ENCODE measurements at places on chromosomes 4 and X.

GRCh38 chrX:7169627-7170026, 21.7 kb upstream of the PUDP start:
- no peak for DNase-seq

GRCh38 chr4:152684007-152684406, 4.2 kb upstream of the TMEM154 start:
- DNase-seq = no peak

- no peak for DNase-seq
These were observed 36.6 kb upstream of the SPARCL1 start for GRCh38 chr4:87565746-87566145.

DNA sequence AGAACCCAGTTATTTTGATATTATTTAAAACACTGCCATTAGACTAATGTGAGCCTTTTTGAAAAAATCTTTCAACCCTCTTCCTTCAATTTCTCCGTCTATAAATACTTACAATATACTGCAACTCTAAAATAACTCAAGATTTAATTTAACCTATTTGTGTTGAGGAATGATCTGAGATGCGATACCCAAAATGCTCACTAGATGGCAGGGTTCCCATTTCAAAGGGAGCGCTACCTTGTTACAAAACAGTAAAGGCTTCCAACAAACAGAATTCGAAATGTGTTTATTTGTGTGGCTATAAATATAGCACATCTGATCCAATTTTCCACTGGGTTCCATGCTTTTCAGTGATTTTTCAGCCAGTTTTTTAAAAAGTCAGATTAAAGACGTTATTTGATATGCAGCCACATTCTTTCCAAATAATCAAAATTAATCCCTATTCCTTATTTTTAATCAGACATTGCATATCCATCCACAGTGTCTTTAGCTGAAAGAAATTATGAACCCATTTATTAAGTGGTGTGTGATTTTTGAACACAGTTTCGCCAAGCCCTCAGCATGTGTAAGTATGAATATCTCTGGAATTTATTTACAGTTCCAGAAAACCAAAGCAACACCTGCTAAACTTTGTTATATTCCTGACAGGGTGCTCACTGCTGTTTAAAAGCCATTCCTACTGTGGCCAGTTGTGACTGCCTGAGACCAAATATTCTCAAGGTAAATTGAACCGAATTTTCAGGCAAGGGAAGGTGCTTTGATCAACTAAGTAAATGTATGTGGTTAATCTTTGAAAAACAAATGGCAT, 668.0 kb upstream of the LCORL start:
- DNase-seq = peak; percentile 35

Measured in fibroblast of skin of left quadriceps (primary cell).